ENCODE measurements at places on chromosomes 13 and 19.

DNA sequence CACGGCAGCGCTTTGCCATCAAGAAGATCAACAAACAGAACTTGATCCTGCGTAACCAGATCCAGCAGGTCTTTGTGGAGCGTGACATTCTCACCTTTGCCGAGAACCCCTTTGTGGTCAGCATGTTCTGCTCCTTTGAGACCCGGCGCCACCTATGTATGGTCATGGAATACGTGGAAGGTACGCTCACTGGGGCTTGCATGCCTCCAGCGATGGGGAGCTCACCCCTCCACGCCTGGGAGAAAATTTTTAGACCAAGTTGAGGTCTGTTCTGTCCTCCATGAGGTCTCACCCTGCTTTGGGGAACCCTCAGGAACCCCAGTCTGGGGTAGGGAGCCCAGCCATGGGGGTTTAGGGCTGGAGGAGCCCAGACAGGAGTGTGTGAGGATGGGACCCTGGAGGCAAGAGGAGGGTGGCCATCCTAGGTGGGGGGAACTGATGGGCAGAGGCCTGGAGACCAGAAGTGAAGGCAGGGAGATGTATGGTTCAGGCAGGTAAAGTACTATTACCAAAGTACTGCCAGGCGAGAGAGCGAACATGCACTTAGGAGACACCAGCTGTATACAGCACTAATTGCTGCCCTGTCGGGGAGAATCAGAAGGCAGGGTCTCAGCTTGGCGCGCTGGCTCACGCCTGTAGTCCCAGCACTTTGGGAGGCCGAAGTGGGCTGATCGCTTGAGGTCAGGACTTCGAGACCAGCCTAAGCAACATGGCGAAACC is 22.3 kb upstream of the PIK3R2 start:
- DNase-seq, result no peak

DNA sequence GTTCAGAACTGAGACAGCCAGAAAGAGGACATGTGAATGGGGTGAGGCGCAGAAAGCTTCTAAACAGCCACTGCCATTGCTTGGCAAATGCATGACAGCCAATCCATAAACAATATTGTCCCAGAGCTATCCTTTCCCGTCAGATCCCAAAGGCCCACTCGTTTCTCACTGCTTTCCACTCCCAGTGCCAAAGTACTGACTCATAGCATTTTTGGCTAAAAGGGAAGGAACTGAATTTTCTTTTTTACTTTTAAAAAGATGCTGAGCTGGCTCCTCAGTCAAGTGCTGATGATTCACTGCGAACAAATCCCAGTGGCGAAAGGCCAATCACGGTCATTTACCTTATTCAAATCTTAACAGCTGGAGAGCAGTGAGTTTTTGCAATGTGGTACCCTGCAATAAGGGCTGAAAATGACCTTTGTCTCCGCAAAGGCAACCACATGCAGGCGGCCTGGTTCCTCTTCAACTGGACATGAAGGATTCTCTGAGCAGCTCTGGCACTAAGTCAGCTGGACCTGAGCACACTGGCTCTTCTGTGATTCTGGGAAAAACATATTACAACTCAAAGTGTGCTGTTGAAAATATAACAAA is 151.7 kb downstream of the DCLK1 start:
- DNase-seq, result peak; percentile 83

- no peak for DNase-seq
Measured at GRCh38 chr13:22693691-22694090, 487.1 kb upstream of the SGCG start.

DNA sequence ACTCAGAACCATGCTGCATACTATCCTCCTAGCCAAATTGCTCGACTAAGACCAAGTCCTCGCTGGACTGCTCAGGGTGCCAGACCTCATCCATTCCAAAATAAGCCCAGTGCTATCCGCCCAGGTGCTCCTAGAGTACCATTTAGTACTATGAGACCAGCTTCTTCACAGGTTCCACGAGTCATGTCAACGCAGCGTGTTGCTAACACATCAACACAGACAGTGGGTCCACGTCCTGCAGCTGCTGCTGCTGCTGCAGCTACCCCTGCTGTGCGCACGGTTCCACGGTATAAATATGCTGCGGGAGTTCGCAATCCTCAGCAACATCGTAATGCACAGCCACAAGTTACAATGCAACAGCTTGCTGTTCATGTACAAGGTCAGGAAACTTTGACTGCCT is 1.5 kb downstream of the PABPC3 start:
- DNase-seq, result no peak

DNA sequence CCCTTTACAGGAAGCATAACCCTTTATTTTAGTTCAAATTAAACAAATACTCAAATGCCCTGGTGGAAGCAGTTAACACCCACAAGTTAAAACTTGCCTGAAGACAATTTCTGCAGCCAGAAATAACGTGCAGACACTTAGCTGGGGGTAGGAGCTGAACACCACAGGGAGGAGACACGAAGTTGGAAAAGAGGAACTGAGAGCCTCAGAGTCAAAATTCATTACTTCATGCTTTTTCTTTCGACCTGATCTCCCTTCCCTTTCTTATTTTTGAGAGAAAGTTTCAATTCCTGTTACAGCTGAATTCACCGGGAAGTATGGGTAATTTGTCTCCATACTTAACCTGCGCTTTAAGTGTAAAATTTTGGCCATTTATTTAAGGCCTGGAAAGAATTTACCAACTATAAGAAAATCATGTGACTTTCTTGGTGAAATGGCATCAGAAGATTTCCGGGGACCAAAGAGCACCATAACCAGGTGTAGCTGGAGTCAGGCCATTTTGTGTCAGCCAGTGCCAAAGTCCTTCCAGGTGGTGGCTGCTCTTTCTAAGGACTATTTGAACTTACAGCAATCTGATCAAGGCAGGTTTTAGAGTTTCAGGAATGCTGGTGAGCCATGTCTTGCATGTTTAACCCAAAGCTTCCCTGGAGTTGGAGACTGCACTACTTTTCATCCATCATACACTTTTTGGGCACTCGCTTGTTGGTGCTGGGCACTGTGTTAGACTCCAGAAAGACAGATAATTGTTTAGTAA is 46.5 kb upstream of the RCBTB2 start:
- DNase-seq, result no peak

Measured in amniotic epithelial cell (primary cell).